ENCODE measurements at places on chromosomes 11 and 22.

- no peak for DNase-seq
Observed at GRCh38 chr22:32164075-32164860, 5.2 kb upstream of the C22orf42 start.

DNA sequence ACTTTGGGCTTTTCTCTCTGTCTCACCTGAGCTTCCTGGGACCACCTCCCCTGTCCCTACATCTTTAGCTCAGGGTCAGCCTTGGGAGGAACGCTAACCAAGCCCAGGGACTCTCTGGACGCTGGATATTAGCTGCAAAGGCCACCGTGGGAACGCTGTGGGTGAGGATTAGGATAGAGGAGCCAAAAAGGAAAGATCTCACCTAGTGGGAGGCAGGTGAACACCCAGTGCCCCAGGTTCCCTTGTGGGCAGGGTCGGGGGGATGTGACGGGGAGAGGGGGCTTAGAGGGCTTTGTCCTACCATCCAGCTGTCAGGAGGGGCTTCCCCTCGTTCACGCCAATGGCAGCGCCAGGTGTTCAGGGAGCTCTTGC, 50.2 kb downstream of the LINC01488 start:
- DNase-seq = no peak

DNA sequence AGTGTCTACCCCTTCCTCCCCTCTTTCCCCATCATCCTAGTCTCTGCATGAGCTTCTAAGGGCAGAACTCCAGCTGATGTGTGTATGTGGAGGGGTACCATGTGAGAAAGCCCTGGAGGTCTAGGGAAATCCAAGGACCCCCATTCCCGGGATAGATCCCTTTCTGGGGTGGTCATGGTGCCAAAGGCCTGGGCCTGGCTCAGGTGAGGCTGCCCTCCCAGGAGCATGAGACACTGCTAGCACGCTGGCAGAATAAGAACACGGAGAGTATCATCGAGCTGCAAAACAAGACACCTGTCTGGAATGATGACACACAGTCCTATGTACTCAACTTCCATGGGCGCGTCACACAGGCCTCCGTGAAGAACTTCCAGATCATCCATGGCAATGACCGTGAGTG, 19.6 kb downstream of the TUB start:
- no peak for DNase-seq

DNA sequence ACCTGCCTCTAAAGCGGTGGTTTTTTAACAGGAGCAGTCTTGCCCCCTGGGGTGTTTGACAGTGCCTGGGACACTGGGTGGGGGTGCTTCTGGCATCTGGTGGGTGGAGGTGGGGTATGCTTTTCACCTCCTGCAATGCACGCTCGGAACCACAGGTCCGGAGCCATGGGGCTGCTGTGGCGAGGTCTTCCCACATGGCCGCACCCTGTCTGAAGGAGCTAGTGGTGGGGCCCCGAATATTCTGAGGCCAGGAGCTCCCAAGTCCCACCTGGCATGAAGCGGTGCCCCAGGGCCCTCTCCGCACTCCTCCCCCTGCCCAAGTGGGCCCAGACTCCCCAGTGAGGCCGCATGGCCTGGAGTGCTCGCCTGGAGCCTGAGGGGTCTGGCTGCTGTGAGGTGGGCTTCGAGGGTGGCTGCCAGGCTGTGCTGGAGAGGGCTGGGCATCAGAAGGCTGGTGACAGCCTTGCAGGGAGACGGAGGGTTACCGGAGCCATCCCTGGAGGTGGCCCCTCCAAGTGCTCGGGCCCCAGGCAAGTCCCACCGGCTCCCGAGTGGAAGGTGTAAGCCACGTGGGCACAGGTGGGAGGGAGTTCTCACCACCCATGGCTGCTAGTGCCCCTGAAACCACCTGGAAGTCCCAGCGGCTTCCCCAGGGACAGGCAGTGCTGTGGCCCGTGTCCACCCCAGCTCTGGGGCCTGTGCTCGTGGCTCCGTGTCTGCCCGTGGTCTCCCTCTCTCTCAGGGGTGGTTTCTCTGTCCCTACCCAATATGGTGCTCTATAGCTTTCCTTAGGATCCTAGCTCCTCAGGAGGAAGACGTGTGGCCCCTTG, 15.1 kb downstream of the TBX1 start:
- no peak for DNase-seq
